CD4-positive, alpha-beta T cell treated with Interleukin-15 for 4 hours (primary cell): ENCODE measurements at places on chromosomes 7 and 10.

- no peak for DNase-seq
Observed at GRCh38 chr10:23351926-23352519, 7.4 kb upstream of the C10orf67 start.

DNA sequence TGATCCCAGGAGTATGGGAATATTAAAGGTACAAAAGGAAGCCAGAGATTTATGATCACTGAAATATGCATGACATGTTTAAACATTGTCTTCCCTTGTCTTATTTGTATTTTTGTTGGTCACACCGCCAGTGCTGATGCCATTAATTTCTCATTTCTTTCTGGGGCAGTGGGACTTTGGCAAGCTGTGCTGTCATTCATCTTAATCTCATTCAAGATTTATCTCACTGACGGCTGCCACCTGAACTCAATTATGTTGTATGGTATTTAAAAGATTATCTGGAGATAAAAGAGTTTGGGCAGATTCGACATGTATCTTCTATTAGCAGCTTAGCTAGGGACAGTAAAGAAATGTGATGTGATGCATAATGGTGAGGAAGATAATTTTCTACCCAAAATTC is 284.9 kb upstream of the PLXDC2 start:
- DNase-seq, result no peak

DNA sequence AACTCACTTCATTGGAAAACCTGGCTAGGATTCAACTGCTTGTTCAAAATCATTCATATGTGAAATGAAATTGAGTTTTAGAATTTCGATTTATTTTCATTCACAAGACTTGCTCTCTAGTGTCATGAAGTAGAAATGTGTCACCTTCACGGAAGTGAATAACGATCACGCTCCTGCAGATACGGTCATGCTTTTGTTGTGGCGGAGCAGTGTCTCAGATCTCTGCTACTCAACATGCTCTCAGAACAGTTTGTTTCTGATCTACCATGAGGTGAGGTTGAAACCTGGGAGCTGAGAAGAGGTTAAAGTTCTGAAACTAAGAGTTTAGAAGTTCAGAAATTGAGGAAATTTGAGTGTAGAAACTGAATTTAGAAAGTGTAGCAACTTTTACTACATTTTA is 13.8 kb upstream of the PITRM1 start:
- peak; percentile 45 for DNase-seq

DNA sequence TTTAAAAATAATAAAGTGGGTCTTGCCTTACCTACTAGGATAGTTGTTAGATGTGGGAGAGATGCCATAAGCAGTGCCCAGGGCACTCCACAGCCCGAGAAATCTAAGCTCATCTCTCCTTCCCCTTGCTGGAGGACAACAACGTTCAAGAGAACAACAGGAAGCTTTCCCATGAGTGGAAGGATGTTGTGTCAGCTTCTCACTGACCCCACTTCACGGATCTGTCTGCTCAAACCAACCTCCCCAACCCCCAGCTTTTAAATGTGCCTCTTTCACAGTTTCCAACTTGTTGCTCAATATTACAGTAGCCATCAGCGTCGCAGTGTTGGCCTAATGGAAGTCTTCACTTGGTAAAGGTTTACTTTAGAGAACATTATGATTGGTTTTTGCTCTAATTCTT is 72.1 kb downstream of the PTPRE start:
- DNase-seq, result no peak

- DNase-seq, result no peak
Observed at GRCh38 chr10:63030536-63030935, 102.6 kb upstream of the NRBF2 start.

GRCh38 chr7:44333911-44334733 is 8.7 kb upstream of the CAMK2B start:
- DNase-seq, result no peak

GRCh38 chr7:78203042-78203720 is 404.6 kb downstream of the PHTF2 start:
- DNase-seq, result no peak

DNA sequence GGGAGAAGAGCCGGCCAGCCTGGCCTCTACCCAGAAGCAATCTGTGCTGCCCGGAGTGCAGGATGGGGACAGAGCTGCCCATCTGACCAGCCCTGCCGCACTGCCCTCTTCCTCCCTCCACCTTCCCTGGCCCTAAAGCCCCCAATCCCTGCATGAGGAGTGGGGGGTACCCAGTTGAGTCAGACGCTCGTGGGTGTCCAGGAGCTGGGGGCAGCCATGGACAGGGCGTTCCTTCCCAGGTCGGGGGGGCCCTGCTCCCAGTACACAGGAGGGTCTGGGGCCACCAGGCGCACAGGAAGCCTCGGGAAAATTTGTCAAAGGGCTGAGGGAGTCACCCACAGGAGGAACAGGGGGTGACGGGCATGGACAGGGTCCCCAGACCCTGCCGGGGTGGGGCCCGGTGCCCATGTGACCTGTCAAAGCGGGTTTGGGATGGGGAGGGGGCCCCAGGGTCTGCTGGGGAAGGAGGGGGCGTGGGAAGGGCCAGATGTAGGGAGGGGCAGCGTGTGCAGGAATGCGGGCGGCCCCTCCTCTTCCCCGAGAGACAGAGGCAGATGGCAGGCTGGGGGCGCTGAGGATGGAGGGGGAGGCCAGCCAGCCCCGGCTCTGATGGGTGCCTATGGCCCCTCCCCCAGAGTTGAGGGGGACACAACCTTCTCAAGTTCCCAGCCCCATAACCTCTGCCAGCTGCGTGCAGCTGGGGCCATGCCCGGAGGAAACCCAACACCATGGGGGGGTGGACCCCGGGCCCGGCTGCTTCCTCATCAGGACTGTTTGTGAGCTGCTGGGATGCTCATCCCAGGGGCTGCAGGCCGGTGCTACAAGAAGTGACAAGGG is 21.5 kb upstream of the GRIFIN start:
- DNase-seq, result no peak

DNA sequence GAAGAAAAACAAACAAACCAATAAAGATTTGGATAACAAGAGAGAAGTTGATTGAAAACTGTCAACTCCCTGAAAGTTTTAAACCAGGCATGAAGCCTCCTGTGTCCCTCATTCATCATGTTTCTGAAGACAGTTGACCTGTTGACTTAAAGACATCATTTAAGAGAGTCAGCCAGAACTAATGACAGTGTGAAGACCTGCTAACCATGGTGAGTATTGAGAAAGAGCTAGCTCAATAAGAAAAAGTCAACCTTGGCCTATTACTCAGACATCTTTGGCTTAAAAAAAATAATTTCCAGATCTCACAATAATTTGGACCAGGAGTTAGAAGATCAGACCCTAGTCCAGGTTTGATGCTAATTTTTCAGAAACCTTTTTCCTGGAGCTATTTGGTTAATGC is 45.3 kb upstream of the ANKRD1 start:
- no peak for DNase-seq

- DNase-seq, result no peak
Observed at GRCh38 chr7:154584352-154585252, 418.3 kb downstream of the PAXIP1 start.

GRCh38 chr10:62981096-62981495 is 152.0 kb upstream of the NRBF2 start:
- DNase-seq, result no peak

GRCh38 chr7:128903621-128904361 is 6.7 kb downstream of the KCP start:
- no peak for DNase-seq

- DNase-seq, result no peak
Observed at GRCh38 chr7:35015346-35015859, 21.9 kb downstream of the DPY19L1 start.

- no peak for DNase-seq
Observed at GRCh38 chr7:27157702-27158431, 1.4 kb upstream of the HOXA7 start.

DNA sequence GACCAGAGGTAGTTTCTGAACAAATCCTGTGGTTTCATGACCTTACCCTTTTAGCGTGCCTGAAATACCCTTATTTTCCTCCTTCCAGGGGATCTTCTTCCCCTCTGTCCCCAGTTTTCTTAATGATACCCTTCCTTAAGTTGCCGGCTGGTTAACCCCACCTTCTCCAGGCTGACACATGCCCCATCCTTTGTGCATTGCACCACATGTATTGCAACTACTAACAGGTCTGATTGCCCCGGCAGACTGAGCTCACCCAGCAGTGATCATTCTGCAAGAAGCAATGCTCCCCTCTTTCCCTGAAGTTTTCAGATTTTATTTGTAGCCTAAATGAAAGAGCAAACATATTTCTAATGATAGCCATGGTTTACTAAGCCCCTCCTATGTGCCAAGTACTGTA is 108.2 kb downstream of the HIP1 start:
- no peak for DNase-seq

- DNase-seq, result no peak
Observed at GRCh38 chr10:76015245-76015644, 583.8 kb downstream of the LRMDA start.

GRCh38 chr7:100547872-100548271 is 8.9 kb downstream of the AGFG2 start:
- DNase-seq, result no peak

- peak; percentile 72 for DNase-seq
Observed at GRCh38 chr10:62048919-62049623, 147.6 kb downstream of the ARID5B start.

GRCh38 chr10:50381642-50382041 is 130.3 kb upstream of the ASAH2 start:
- DNase-seq, result no peak

DNA sequence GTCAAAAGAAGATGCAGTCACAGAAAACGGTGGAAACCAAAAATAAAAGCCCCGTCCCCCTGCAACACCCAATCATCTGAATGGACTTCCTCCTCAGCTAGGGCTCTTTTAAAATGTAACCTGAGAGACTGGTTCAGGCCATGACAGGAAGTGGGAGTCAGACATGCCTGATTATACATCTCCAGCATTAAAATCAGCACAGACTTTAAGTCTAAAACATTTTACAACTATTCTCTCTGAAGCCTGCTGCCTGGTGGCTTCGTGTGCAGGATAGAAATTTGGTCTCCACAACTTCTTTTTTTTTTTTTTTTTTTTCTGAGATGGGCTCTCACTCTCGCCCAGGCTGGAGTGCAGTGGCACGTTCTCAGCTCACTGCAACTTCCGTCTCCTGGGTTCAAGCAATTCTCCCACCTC is 30.3 kb downstream of the HACD1 start:
- peak; percentile 3 for DNase-seq

DNA sequence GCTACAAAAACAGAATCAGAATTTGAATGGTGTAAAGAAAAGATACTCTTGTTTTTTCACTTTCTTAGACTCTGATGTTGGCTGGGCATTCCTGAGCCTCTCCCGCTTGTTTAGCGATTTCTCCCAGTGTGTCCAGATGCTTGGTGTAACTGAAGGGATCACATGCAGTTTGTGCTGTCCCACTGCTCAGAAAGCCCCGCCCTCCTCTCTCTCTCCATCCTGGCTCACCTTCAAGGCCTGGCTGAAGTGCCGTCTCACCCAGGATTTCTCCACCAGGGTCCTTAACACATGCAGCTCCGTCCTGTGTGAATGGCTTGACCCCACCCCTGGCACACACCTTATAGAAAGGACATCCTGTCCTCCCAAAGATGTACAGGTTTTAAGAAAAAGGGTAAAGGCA is 437.1 kb downstream of the LRMDA start:
- no peak for DNase-seq

GRCh38 chr10:71821909-71822763 is 28.9 kb downstream of the PSAP start:
- DNase-seq, result peak; percentile 22

DNA sequence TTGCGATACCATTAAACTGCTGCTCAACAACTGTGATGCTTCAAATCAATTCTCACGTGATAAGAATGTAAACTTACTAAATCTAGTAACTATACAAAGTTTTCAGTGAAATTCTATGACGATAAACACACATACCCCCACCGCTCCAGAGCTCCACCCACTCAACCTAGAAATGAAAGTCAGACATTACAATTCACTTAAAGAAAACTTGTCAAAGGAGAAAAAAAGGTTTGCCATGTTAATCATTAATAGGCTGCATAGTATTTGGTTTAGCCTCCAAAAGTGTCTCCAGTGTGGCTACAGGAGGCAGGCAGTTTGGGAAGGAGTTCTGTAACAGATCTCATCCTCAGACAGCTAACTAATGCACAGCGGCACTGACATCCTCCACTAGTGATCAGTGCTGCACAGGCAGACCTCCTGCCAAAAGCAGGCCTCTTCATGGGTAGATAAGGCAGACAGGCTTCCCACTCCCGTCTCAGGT is 3.1 kb downstream of the HERPUD2 start:
- peak; percentile 46 for DNase-seq

GRCh38 chr10:56522166-56522565 is 161.1 kb upstream of the ZWINT start:
- DNase-seq, result no peak

DNA sequence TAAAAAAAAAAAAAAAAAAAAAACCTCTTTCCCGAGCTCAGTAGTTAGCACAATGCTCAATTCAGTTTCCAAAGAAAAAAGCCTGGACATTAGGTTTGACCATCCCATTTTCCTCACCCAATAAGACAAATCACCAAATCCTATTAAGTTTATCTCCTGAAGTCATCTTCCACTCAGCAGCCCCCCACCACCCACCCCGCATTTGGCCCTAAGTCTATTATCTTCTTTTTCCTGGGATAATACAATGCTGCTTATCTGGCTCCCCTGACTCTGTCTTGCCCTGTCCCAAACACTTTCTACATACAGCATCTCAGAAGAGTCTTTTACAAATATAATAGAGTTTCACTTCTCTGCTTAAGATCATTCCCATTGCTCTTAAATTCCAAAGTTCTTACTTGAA is 17.8 kb upstream of the LMOD2 start:
- DNase-seq, result no peak

- no peak for DNase-seq
Observed at GRCh38 chr7:139249179-139249810, 18.3 kb downstream of the UBN2 start.

- DNase-seq, result no peak
Observed at GRCh38 chr10:65534771-65535170, 1391.1 kb upstream of the LRRTM3 start.

GRCh38 chr7:113141803-113142202 is 23.4 kb upstream of the SMIM30 start:
- DNase-seq, result no peak
